Stimulated activated CD8-positive, alpha-beta memory T cell treated with anti-CD3 and anti-CD28 coated beads, Interleukin-4, amount 100 ng/mL, for 48 hours (primary cell): ENCODE measurements at places on chromosomes 13 and 19.

DNA sequence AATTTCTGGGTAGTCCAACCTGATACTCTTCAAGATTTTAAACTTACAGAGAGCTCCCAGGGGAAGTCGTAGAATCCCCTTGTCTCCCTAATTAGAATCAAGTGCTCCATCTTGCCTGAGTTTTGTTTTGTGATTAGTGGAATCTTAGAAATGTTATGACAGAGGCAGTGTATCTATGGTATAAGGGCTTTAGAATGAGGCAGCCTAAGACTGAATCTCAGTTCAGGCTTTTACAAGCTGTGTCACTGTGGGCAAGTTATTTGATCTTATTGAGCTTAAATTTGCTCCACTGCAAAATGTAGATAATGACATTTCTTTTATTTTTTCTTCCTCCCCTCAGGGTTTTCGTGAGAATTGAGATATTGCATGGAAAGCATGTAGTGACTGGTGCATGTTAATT lies 215.5 kb downstream of the POSTN start:
- no peak for DNase-seq

GRCh38 chr13:73228546-73228945 lies 169.7 kb downstream of the KLF5 start:
- no peak for DNase-seq

DNA sequence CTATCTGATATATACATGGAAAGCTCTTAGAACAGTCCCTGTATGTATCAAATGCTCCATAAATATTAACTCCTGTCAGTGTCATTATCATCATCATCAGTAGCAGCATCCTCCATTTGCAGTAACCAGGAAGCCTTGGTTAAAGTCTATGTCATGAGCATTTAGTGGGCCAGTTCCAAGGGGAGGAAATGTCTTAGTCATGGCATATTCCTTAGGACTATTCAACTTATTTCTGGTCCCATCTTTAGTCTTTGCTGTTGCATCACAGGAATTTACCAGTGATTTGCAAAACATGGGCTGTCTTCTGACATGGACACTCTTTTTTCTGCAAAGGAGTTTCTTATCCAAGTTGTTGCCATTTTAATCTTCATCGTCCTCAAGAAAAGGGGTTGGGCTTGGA lies 98.4 kb downstream of the WDFY2 start:
- DNase-seq, result no peak

- no peak for DNase-seq
Measured at GRCh38 chr13:100941377-100942368, 267.1 kb upstream of the TMTC4 start.

DNA sequence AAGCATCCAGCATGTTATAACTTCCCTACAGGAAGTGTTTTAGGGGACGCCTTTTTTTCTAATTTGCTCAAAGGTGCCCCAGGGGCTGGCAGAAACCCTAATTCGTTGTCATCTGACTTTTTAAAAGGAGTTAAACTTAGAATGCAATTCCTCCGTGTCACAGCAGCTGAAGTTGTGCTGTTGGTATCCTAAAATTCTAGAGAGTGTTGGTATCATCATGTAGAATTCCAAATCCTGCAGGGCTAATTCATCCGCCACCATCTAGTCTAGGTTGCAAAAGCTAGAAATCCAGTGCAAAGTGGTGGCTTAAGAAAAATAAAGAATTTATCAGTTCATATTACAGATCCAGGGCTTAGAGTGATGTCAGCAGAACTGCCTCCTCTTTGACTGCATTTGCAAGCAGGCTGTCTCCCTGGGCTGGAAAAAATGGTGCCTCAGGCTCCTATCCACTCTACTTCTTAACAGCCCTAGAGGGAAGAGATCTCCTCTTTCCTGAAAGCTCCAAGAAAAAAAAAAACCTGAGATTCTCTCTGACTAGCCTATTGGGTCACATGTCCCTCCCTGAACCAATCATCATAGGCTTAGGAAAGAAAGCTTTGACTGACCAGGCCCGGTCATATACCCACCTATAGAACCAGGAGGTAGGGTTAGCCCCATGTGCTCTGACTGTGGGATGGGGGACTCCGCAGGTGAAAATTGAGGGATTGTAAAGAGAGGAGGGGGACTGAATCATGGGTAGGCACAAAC lies 73.0 kb downstream of the MAP4K1 start:
- DNase-seq, result no peak

- no peak for DNase-seq
Measured at GRCh38 chr13:78309497-78310180, 293.7 kb downstream of the POU4F1 start.

DNA sequence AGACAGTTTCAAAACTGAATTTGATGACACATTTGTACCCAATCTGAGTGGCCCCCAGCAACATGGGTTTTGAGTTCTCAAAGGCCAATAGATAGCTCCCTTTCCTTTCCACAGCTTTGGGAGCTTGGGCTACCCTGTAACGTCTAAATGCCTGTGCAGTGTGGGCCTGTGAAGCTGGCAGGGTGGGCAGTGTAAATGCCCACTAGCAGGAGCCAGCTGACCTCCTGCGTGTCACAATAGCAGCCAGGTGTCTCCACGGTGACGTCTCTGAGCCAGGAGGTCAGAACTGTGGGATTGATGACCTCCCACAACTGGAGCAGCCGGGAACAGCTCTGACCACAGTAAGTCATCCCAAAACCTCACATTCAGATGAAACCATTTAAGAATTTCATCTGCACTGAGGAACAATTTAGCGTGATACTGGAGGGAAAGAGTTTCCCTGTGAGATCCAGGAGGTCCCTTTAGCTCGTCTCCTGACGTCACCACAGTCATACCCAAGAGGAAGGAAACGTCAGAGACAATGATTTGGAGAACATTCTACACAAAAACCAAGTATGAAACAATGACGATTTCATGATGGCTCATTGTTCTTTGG lies at the start of gene IPO5:
Gene IPO5 (plus strand): TSS at position 300 of the 595 bp plus-strand sequence. CDS start 23,022 bp downstream, outside the sequence.
- no peak for DNase-seq

DNA sequence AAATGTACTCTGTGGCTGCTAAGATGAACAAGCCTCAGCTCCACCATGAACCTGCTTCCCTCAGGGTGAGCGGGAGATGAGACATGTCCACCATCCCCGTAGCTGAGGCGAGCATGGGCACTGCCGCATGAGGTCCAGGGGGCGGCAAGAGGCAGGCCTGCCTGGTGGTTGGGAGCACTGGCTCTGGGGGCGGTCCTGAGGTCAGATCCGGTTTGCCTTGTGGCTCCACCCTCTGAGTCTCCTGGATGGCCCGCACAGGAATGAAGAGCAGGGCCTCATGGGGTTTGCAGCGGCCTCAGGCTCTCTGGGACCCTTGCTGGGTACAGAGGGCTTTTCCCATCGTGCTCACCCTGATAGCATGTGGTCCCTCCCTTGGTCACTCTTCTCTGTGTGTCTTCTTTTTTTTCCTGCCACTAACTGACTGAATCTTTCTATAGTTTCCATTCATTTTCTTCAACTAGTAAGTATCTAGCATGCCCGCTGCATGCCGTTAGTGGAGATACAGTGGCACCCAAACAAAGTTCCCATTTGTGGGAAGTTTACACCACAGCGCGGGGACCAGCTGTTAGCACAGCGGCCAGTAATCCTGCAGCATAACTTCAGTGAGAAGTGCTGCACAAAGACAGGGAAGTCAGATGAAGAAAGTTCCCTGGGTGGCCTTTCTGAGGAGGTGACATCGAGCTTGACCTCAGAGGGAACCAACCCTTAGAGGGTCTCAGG lies 37.3 kb downstream of the CAPN12 start:
- no peak for DNase-seq

GRCh38 chr19:48961051-48961649 lies 4.0 kb upstream of the FTL start:
- no peak for DNase-seq

DNA sequence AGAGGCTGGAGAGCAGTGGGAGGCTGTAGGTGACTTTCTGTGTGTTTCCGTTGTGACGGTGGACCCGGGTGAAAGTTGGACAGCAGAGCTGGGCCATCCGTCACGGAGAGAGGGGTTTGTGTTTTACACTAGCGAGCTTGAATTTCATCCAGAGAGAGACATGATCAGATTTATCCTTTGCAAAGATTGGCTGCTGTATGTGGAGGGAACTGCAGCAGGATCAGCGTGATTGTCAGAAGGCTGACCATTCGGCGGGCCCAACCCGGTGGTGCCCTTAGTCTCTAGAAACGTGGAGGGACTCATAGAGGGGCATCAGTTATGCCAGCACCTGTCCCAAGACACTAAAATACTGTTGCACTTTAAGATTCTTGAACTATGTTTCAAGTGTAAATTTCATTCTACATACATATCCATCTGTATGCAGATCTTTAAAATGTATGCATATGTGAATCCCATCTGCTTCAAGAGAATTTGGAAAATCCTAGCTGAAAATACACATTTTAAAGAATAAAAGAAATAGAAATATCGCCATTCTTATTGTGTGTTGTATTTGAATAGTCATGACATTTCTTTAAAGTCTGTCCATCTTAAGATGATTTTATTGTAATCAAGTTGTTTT lies 7.0 kb downstream of the FAM124A start:
- DNase-seq, result no peak

GRCh38 chr13:106089261-106089980 lies 446.0 kb downstream of the EFNB2 start:
- no peak for DNase-seq

GRCh38 chr13:113835461-113836270 lies 28.2 kb downstream of the GAS6 start:
- DNase-seq, result no peak

- DNase-seq, result no peak
Measured at GRCh38 chr19:58252102-58252685, 23.5 kb downstream of the ZNF544 start.

DNA sequence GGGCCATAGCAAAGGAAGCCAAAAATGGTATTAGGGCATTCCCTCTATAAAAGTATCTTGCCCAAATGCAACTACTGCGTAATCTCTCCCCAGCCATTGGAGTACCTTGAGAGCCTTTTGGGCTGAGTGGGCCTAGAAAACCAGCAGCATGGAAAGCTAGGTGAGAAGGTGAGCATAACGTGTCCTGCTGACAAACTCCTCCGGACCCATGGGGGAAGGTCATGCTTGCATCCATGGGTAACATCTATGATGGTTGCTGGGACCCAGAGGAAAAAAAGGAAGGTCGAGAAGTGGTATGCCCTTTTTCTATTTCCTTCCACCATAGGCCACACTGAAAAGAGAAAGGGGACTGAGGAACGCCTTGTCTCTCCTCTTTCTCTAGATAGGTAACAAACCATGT lies 57.4 kb downstream of the ZNF728 start:
- DNase-seq, result no peak

- no peak for DNase-seq
Measured at GRCh38 chr19:54035215-54036178, 28.2 kb downstream of the VSTM1 start.

GRCh38 chr13:57996717-57997116 lies 365.2 kb downstream of the PCDH17 start:
- no peak for DNase-seq

DNA sequence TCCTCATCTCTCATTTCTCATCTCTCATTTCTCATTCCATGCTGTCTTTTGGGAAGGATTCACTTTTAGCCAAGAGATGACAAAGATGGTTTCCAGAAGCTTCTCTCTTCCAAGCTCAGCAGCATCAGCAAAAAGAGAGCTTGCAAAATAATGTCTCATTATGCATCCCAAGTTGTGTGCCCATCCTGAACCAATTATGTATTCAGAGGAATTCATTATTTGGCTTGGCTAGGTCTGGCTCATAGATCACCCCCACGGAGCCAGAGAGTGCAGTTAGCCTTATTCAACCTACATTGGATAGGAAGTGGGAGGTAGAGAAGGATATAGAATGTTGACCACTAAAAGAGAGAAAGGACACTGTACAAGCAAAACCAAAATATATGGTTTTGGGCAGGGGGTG lies 5.4 kb upstream of the OLFM2 start:
- DNase-seq, result no peak

GRCh38 chr13:105436943-105437342 lies 1098.5 kb downstream of the EFNB2 start:
- DNase-seq, result no peak

- DNase-seq, result peak; percentile 31
Measured at GRCh38 chr13:109764470-109765291, 21.7 kb downstream of the IRS2 start.

DNA sequence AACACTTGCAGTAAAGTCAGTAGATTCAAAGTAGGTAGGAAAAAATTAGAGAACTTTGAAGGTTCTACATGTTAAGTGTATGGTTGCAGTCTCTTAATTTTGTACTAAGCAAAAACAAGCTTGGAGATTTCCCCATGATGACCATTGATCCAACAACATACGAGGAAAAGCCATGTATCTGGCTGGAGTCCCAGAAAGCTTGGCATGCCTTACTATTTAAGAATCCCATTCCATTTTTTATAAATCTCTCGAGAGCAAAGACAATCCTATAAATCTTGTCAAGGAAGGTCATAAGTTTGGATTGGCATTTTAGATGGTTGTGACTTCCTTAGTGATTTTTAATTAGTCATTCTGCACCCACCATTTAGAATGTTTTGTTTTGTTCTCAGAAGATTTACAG lies 495.9 kb downstream of the GPC5 start:
- no peak for DNase-seq

GRCh38 chr13:41666644-41667043 lies 209.3 kb downstream of the RGCC start:
- DNase-seq, result no peak

- peak; percentile 76 for DNase-seq
Measured at GRCh38 chr13:20492641-20493040, 33.0 kb downstream of the CRYL1 start.

DNA sequence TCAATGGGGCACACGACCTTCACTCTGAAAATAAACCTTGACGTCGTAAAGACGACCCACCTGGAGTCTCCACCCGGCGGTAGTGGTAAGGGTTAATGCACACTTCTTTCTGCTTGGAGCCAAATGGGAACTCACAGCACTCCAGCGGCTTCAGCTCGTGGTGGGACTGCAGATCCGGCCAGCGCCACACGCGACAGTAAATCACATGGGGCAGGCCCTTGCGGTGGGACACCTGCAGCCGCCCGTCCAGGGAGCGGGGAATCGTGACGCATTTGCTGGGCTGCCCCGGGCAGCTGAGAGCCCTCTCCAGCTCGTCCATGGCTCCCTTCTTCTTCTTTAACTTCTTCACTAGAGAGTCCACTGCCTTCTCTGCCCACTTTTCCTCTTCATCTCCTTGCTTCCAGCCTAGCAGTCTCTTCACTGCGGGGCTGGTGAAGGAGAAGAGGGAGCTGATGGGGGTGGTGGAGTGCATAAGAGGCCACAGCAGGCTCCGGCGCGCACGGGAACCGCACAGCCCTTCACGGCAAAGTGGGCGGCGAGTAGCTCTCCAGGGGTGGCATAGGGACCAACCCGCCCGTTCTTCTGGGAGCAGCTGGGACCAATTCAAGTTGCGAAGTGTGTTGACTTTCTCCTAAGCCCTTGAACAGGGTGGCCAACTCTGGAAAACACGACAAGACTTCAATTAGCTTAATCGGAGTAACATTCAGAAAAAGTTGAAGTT lies 40.7 kb downstream of the SMAD9 start:
- no peak for DNase-seq

DNA sequence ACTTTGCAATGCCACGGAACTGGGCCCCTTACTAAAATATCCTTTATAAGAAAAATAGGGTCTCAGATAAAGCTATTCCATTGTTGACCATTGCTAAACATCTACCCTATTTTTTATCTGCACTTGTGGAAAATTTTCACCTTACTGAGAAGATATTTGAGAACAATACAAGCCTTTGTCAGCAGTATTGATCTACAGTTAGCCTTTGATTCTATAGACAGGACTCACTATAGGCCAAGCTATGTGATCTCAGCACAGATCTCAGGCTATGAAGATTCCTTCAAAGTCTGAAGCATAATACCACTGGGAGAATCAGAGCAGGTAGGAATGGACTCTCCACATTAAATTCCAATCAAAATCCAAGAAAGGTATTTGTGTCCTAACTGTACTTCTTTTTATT lies 1099.7 kb downstream of the DIAPH3 start:
- DNase-seq, result no peak

GRCh38 chr13:75258159-75258782 lies 223.7 kb downstream of the TBC1D4 start:
- DNase-seq, result no peak

GRCh38 chr13:113783200-113783881 lies 24.3 kb downstream of the TMEM255B start:
- DNase-seq, result no peak
